ENCODE measurements at places on chromosomes 1 and 21.
A peak's percentile ranks its signal among the peaks of the same experiment; 100 is the strongest.

- no peak for DNase-seq
These were observed 307.7 kb downstream of the SIPA1L2 start for GRCh38 chr1:232322162-232322734.

GRCh38 chr1:33268457-33268856, 12.2 kb downstream of the ZNF362 start:
- no peak for DNase-seq

DNA sequence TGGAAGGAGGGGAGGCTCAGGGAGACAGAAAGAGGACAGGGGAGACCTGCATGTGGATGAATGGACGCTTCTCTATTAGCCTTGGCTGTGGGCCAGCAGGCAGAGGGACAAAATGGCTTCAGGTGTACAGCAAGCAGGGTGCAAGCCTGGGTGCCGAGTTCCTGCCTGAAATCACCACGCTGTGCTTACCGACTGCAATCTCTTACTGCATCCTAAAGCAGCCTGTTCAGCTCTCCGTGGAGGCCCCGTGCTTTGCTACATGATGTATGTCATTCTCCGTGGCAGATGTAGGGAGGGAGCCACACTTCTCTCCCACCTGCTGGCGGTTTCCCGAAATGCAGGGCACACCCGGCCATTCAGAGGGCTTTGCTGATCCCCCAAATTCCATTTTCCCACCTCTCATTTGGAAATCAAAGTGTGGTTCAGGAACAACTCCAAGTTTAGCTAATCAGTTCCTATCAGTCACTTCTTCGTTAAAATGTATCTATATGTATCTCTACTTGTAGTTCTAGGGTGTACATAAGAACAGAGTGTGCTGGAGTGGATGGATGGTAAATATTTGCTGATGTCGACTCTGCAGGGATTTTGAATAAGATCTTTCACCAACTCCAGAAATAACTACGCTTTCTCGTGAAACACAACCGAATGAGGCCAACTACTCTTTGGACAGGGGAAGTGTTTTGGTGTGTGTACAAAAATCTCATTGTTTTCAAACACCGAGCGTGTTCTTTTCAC, 122.3 kb upstream of the BACE2 start:
- peak; percentile 49 for DNase-seq

DNA sequence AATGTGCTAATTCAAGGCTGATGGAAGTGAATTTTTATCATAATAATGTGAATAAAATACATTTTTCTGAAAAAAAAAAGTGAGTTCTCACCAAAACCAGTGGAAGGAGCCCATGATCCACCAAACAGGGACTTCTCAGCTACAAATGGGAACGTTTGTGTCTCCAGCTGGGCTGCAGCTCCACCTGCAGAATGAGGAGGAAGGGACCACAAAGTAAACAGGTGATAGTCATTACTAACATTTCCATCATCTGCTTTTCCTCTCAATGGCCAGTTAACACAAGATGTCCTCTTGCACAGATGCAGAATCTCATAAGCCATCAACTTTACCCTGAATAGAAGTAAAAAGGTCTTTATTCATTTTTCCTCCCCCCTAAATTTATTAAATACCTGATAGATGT, 246.2 kb downstream of the MRPL39 start:
- no peak for DNase-seq

DNA sequence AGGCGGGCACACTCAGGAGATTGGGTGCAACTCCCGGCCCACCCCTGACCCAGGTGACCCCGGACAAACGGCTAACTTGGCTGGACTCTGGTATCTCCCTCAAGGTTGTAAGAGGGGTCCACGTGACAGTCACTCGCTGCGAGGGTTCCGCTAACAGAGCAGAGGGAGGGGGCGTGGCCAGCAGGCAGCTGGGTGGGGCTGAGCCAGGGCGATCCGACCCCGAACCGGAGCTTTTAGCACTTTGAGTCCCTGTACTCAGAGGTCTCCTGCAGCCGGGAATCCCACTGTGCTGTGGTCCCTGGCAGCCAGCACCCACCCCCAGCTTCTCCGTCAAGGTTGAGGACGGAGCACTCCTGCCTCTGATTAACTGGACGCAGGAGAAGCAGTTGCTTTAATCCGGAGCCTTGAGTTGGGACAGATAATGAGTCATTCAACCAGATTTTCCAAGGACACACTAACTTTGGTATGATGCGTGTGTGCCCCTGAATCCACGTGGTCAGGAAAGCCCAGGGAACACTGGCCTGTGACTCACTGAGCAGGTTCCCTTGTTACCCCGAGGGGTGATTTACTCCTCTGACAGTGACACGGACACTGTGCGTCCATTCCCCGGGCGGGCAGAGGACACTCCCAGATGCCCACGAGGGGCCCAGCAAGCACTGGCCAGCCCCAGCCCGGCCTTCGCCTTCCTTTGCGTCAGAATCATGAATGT, 16.8 kb downstream of the TRPM2 start:
- DNase-seq: no peak

DNA sequence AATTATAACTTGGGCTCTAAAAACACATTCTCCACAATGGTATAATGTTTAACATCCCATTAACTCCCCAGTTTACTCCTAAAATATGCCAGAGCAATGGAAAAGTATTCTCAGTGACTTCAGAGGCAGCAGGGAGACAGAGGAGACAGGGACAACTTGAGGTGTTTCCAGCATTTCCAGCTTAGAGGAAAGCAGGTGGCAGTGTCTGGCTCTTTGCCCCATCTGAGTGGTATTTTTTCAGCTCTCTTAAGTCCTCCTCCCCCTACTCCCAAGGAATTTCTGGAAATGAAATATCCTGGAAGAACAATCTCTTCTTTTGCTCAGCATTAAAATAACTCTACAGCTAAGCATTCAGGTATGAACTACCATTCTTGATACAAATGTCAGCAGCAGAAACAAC, 10.8 kb upstream of the ERMAP start:
- no peak for DNase-seq
